GM12864 (cell line): ENCODE measurements at places on chromosomes 11 and 22.

- DNase-seq = no peak
Measured at GRCh38 chr11:45617871-45618601, 47.4 kb downstream of the CHST1 start.

DNA sequence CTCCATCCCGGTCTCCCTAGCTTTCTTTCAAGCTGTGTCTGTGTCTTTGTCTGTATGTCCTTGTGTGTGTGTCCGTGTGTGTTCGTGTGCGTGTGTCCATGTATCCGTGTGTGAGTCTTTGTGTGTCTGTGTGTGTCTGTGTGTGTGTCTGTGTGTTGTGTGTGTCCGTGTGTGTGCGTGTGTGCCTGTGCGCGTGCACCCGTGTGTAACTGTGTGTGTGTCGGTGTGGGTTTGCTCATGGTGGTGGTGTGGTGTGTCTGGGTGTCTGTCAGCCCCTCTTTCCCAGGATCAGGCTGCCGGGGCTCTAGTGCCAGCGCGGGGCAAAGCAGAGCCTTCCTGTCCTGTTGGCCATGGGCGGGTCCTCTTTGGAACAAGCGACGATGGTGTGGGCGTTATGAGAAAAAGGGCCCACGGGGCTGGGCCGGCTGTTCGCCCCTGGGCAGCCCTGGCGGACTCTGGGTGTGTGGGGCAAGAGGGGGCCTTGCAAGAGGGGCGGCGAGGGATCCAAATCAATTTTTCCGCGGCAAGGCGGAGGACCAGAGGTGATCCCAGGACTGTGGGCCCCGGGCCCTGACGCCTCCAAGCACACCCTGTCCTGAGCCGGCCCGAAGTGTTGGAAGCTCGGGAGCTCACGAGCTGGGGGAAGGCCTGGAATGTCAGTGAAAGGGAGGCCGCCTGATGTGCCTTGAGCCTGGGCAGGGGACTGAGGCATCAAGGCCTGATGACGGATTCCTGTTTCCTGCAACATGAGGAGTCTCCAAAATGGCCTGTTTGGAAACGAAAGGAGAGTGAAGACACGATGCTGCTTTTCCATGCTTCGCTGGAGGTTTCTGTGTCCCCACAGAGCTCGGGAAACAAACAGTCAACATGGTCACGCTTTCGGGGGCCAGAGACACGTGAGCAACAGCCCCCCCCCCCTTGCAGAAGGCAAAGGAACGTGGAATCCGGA is 3929.2 kb upstream of the OR11H1 start:
- DNase-seq = no peak

DNA sequence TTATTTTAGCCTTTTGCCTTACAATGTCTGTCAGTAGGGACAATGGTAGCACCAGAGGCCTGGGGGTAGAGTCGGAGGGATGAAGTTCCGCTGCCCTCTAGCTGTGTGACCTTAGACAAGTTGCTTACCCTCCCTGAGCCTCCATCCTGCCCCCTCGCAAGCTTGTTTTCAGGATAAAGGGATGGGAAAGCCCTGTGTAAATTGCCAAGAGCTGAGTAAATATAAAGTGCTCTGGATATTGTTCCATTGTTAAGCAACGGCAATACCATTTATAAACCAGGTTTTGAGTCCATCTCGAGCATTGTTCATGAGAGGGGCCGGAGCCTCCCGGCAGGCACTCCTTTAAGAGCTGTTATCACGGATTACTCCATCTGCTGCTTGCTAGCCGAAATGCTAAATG is 72.9 kb downstream of the ZBTB16 start:
- no peak for DNase-seq

DNA sequence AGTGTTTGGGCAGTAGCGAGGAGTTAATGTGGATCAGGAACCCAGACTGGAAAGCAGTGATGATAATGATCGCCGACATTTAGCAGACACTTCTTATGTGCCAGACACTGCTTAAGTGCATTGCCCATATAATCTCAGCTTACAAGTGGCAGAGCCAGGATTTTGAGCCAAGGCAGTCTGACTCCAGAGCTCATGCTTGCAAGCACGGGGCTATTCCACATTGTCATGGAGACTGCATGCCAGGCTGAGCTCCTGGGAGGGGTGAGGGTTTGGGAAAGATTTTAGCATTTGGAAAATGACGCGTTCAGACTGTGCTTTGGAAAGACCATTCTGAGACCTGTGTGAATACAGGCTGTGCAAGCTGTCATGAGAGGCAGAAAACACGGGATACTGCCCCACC is 302.7 kb downstream of the DDX10 start:
- no peak for DNase-seq
